ENCODE measurements at places on chromosomes 13 and 19.

DNA sequence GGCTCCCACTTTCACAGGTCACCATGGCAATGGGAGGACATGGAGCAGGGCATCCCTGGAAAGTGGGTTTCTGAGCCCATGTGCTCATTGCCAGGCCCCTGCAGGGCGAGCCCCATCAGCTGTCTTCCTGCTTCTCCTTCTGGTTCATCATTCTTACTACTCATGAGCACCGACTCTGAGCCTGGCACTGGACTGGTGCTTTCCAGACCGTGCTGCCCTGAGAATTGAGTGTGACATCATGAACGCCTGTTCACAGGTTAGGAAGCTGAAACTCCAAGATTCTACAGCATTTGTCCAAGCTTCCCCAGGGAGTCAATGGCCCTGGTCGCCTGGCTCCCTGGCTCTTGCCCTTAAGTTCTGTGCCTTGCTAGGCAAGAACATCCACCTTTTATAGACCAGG is 210.4 kb upstream of the ZNF536 start:
- DNase-seq = no peak

DNA sequence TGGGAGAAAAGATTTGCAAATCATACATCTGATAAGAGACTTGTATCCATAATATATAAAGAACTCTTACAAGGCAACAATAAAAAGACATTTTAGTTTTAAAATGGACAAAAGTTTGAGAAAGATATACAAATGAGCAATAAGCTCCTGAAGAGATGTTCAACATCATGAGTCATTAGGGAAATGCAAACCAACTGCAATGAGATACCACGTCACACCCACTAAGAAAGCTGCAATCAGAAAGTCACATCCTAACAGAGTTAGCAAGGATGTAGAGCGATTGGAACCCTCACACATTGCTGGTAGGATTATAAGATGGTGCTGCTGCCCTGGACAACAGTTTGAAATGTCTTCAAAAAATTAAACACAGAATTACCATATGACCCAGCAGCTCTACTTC is 50.3 kb downstream of the GSX1 start:
- DNase-seq = no peak

DNA sequence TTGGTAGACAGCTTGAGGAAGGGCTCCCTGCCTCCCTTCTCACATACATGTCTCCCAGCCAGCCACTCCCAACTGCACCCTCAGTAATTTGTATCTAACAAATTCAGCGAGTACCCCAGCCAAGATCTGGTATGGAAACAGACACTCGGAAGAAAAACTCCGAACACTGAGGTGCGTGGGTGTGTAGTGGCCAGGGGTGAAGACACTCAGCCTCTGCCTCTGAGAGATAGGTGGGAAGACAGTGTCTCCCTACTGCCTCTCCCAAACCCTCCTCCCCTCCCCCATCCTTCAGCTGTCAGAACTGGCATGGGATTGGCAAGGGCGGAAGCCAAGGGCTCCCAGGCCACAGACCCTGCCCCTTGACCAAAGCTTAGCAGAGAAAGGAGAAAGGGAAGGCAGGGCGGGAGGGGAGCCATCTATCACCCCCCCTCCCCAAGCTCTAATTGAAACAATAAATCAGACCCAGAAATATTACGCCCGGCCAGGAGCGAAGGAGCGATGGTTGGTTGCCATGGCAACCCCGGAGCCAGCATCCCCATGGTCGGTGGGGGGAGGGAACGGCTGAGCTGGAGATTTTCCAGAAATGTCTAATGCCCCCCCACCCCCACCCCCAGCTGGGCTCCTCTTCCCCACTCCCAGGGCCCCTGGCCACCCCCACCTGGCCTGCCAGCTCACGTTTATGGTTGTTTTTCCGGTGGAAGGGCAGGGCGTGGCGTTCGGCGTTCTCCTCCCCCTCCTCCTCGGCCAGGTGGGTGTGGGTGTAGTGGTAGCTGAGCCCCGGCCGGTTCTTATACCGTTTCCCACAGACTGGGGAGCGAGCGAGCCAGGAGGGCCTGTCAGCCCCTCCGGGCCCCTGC is 7.0 kb downstream of the DPF1 start:
- DNase-seq = no peak

- DNase-seq = no peak
Measured at GRCh38 chr19:13207237-13207845, 57.1 kb downstream of the IER2 start.

DNA sequence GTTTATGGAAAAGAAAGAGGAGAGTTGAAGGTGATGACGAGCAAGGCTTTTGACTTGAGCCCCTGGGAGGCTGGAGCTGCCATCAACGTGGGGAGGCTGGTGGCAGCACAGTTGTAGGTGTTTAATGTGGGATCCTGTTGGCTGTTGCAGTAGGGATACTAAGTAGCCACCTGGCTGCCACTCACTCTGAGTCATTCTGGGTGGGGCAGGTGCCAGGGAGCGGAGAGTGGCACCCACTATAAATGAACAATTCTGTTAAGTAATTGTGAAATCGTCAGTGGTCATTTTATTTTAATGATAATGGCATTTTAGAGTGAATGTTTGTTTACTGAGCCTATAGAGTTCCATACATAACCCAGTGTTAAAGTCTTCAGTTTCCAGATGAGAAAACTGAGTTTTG is 9.8 kb downstream of the ZNF317 start:
- no peak for DNase-seq

DNA sequence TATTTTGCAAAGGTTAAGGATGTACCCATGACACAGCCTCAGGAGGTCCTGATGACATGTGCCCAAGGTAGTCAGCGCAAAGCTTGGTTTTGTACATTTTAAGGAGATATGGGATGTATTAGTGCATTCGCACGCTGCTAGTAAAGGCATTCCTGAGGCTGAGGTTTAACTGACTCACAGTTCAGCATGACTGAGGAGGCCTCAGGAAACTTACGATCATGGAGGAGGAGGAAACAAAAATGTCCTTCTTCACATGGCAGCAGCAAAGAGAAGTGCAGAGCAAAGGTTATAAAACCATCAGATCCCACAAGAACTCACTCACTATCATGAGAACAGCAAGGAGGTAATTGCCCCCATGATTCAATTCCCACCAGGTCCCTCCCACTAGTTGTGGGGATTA is 1017.4 kb downstream of the EFNB2 start:
- DNase-seq = no peak

- no peak for DNase-seq
Measured at GRCh38 chr19:49616945-49617344, 23.0 kb downstream of the RRAS start.

DNA sequence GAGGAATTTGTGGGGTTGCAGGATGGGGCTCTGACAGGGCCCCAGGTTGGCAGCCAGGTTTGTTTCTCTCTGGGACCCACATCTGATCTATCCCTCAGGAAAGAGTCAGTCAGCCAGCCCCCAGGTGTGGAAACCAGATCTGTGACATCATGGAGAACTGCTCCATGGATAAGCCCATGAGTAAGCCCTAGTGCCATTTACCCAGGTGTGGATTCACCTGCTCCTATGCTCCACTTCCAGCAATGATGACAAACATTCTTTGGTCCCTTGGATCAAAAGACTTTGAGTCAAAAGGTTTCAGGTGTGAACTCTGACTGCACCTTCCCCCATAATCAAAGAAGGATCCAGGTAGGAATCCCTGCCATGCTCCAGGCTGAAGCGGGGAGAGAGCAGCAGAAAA is 26.9 kb upstream of the IGFL4 start:
- no peak for DNase-seq

DNA sequence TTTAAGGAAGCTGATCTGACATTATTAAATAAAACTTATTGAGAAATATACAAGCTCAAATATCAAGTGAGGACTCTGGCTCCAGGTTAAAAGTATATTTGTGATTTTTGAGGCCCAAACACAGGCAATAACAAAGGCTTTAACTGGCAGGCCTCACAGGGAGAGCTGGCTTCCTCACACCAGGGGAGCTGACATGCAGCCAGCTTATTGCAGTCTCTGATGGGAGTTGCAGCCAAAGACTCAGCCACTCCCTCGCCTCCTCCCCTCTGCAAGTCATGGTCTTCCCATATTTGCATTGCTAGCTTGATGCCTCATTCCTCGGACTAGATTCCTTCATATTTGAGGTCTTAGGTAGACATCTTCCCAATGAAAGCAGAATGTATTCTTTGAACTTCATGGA is 647.1 kb upstream of the SLITRK6 start:
- DNase-seq = no peak

GRCh38 chr13:99709134-99709533 is 207.9 kb downstream of the TM9SF2 start:
- no peak for DNase-seq

GRCh38 chr13:111132948-111133347 is 17.8 kb downstream of the ARHGEF7 start:
- no peak for DNase-seq

DNA sequence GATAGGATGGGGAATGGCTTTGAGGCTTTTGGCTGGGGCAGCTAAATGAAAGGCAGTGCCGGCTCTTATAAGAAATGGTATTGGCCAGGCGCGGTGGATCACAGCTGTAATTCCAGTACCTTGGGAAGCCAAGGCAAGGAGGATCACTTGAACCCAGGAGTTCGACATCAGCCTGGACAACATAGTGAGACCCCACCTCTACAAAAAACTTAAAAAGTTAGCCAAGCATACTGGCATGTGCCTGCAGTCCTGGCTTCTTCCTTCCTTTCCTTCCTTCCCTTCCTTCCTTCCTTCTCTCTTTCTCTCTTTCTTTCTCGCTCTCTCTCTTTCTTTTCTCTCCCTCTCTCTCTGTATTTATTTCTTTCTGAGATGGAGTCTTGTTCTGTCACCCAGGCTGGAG is 3.1 kb downstream of the CA11 start:
- no peak for DNase-seq

Data from GM12865 (cell line).